ENCODE measurements at places on chromosomes 6 and 20.

DNA sequence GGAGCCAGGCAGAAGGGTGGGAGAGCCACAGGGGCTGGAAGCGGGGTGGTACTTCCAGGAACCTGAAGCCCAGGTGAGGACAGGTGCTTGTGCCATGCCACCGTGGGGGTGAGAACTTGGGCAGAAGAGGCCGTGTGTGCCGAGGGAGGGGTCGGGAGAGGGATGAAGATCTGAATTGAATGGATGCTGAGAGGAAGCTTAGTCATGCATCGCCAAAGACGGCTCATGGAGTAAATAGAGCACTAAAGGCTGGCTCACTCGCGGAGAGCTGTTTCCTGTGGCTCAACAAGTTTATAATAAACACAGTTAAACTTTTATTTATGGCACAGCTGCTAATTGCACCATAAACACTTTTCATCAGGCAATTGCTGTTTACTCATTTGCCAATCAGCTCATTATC lies 21.7 kb upstream of the MYT1 start:
- DNase-seq = no peak

GRCh38 chr20:32007787-32008616 lies 2.2 kb upstream of the CCM2L start:
- no peak for DNase-seq

- DNase-seq = no peak
Observed at GRCh38 chr20:3995067-3995748, 20.1 kb downstream of the RNF24 start.

DNA sequence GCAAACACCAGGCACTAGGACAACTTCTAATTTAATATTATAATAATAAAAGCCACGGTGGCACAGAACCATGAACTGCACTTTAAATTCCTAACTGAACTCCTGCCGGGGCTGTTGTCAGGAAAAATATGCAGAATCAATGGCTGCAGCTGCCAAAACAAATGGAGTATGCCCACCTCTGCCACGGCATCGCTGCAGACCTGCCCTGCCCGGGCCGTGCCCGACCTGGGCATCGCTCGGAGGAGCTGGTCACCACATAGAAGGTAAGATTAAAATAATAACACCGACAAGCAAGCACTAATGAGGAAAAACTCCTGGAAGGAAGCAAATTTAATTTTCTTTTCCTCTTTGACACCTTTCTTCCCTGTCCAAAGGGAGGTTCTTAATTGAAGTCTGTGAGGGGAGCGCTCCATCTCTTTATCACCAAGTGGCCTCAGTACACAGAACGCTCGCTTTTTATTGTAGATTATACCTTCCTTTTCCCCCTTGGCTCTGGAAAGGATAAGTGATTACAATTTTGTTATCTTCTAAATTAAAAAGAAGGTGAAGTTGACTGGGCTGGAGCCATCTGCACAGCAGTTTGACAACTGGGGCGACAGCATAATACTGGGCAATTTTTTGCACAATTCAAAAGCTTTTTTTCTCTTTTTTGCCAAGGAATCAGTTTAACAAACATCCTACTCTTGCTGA lies 351.3 kb downstream of the ZFAND3 start:
- no peak for DNase-seq

GRCh38 chr20:14415467-14415866 lies 78.1 kb upstream of the FLRT3 start:
- DNase-seq = no peak
